Kidney capillary endothelial cell (primary cell): ENCODE measurements at places on chromosomes 16 and 17.
A peak's percentile ranks its signal among the peaks of the same experiment; 100 is the strongest.

DNA sequence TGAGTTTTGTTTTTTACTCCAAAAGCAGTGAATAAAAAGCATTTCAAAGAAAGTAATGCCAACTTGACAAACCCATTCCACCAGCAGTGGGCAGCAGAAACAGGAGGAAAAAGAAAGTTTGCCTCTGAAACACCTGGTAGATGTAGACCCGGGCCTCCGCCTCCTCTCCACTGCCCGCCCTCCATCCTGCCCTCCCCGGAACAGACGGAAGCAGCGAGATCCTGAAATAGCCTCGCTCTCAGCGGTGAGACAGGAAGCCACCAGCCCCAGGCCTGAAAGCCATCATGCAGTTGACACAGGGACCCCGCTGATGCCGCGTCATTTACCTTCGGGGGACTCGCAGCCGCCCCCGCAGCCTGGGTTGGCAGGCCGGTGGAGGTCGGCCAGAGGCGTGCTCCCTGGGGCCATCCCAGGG, 67.8 kb downstream of the C16orf78 start:
- peak; percentile 51 for DNase-seq

GRCh38 chr17:63295288-63295687, 150.8 kb downstream of the CYB561 start:
- no peak for DNase-seq

GRCh38 chr16:1379304-1380076, 27.8 kb downstream of the GNPTG start:
- peak; percentile 56 for DNase-seq

GRCh38 chr17:75152523-75152921, 1.8 kb downstream of the JPT1 start:
- DNase-seq: no peak

- DNase-seq: no peak
Measured at GRCh38 chr17:37060928-37061327, 112.2 kb downstream of the AATF start.

DNA sequence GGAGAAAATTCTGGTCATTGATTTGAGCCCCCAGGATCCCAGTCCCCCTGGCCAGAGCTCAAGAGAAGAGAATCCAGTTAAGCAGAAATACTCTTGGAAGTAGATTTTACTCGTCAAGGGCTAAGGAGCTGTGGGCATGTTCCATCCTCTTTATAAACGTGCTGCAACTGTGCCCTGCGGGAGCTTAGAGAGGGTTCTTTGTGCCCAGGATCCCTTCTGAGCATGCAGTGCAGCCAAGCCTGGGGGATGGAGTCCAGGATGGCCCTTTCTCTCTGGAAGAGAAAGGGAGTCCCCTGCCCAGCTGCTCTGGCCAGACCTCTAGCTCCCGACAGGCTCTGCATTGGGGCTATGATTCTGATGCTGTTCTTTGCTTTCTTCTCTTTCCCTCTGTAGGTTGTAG, 9.5 kb upstream of the LGALS9 start:
- DNase-seq: no peak

- DNase-seq: no peak
Measured at GRCh38 chr17:41600318-41600717, 12.2 kb downstream of the KRT16 start.

- no peak for DNase-seq
Measured at GRCh38 chr17:29125651-29126050, 54.5 kb downstream of the MYO18A start.

DNA sequence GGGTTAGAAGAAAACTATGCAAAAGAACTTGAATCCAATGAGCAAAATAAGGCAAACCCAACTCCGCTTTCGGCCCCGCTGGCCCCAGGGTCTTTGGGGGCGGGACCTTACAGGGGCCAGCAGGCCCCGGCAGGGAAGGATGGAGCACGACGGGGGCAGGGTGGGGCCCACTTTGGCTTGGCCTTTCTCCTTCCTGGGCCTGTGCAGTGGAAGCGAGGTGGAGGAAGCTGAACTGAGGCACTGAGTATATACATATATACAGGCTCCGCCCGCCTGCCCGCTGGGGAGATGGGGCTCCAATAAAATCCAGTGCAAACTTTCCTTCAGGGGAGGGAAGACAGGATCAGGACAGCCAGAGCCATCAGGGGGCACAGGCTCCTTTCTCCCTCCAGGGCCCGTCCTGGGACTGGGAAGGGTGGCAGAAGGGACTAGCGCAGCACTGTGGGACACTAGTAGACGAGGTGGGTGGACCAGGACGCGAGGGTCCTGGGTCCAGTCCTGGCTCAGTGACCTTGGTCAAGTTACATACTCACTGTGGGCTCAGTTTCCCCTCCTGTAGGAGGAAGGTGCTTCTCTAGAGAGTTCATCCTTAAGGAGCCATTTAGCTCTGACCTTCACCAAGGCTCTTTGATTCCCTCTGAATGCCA, 20.9 kb upstream of the MPO start:
- DNase-seq: no peak

DNA sequence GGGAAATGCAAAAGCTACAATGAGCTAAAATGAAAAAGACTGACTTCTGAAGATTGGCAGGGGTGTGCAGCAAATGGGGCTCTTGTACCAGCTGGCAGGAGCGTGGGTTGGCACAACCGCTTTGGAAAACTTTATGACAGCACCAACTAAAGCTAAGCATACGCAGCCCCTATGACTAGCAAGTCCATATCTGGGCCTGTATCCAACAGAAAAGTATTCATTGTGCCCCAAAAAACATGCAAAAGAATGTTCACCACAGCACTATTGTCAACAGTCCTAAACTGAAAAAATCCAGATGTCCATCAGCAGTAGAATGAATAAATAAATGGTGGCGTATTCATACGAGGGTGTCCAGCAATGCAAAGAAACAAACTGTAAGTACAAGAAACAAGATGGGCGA, 22.6 kb upstream of the ITGA3 start:
- no peak for DNase-seq

- no peak for DNase-seq
Measured at GRCh38 chr17:38899421-38899820, 26.0 kb upstream of the LASP1NB start.

DNA sequence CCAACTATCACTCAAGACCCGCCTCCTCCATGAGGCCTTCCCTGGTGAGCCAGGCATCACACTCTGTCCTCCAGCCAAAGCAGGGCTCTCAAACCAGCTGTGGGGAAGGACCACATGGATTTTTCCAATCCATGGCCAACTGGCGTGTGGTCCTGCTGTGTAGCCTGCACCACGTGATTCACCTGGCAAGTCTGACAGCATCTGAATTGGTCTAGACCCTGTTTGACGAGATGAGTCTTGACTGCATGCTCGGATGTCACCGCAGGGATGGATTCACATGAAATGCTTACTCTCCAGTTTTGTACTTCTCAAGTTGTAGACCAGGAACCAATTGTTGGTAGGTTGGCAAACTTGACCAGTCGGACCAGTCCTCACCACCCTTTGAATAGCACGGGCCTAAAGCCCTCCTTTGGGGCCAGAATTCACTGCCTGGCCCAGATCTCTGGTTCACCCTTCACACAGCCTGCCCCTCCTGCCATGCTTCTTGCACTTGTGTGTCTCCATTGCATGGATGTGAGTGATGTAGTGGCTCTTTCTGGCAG, 9.9 kb downstream of the CRHR1 start:
- DNase-seq: no peak

- DNase-seq: no peak
Measured at GRCh38 chr16:50446861-50447260, 78.1 kb upstream of the BRD7 start.

DNA sequence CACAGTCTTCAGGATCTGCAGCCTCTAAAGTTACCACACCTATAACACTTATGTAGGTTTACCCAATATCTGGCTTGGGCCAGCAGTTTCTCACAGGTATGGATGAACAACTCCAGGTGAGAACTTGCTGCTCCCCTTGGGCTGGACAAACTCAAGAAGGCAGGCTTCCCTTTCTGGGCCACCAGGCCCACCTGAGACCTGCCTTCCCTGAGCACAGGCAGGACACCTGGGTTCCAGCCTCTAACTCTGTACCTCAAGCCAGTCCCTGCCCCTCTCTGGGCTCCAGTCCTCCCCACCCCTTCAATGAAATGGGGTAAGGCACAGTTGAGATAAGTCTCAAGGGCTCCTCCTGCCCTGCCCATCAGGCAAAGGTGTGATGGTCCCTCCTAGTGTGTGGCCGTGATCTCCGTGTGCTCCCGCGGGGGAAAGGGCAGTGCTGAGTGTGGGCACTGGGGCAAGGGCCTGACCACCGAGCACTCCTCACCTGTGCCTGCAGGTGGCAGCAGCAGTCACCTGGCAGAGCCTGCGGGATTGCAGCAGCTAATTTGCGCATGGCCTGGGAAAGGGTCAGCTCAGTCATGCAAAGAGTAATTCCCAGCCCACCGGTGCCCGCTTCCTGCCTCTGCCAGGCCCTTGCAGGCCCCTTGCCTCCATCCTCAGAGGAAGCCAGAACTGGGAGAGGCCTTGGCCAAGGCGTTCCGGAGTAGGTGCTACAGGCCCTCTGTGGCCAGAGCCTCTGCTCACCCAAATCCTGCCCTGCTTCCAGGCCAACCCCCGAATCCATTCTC, 28.2 kb upstream of the ADGRG1 start:
- peak; percentile 45 for DNase-seq

- peak; percentile 59 for DNase-seq
Measured at GRCh38 chr16:68064791-68065365, 20.3 kb upstream of the NFATC3 start.

DNA sequence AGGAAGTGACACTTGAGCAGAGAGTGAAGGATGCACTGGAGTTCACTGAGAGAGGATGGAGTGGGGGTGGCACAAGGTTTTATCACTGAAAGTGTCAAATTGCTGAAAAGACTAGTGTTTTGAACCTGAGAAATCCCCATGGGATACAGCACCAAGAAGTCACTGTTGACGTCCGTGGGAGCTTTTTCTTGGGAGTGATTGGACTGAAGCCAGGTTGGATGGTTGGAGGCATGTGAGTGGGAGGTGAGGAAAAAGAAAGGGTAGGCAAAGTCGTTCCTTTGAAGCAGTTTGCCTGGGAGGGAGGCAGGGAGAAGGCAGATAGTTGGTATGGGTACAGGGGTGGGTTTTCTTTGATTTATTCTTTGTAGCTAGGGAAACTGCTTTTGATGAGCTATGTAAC, 39.9 kb upstream of the SDK2 start:
- no peak for DNase-seq

DNA sequence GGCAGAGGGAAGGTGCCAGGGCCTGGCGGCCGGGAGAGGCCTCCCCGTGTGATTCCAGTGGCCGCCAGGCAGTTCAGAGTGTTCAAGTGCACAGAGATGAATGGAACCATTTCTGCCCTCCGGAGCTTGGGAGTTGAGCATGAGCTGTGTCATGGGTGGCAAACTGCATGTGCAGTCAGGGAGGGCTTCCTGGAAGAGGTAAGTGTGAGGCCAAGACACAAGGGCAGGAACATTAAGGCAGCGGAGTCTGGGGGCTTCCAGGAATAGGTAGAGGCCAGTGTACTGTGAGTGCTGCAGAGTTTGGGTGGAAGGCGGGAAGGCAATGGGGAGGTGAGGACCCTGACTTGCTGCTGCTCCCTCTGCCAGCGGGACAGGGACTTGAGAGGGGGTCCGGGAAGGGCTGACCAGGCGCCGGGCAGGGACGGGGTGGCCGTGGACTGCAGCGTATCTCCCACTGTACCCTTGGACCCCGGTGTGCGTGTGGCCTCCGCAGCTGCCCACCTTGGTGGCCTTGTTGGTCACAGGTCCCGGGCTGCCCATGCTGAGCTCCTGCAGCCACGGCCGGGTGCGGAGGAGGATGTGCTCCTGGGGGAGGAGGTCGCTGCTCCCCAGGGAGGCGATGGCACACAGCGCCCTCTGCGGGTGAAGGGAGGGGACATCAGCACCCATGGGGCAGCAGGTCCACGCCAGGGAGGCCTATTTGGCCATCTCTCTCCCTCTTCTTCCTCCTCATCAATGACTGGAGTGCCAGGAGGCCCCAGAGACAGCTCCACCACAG, 7.5 kb upstream of the CEP131 start:
- no peak for DNase-seq
